ENCODE measurements at places on chromosomes 7 and 10. TPM values are rescaled to one million over a fixed set of nuclear protein-coding genes. Genes with fewer than 3 reads are reported as not detected.

The TRIM50 gene
- total RNA-seq, result not detected

- no peak for DNase-seq
Observed at GRCh38 chr10:37710831-37711616, 146.4 kb downstream of the ZNF248 start.

DNA sequence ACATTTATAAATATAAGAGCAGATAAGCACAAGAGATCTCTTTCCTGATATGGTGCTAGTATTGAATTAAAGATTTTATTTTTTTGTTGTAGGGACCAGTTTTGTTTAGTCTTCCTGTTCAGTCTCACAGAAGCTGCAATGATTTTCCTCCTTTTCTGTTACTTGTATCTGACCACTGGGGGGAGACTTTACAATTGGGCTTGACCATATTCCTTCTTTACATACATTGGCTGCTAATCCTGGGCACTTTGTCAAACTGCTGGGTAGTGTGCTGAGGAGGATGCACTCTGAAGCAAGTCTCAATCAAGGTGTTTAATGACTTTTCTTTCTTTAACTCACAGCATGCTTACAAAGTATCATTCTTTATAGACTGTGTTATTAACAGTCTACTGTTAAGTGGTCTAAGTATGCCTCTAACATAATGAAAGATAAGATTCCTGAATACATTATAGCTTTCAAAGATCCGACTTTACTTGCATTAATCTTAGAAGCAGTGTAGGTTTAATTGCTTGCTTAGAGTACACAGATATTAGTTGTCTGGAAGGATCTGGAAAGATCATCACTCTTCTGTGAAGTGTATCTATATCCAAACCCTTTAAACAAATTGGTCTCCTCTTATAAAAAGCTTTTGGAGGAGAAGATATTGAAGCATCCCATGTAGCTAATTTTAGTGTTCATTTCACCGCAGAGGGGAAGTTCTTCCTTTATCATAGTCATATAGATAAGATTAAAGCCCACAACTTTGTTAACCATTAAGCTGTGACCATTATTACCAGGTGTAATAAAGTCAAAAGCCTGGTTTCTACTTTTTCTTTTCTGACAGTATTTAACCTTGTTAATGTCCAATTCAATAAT is 3.1 kb downstream of the PALS2 start:
- peak; percentile 77 for DNase-seq

The GPAM gene
- total RNA-seq, result 13.1 TPM

- no peak for DNase-seq
Observed at GRCh38 chr10:119138346-119139306, 26.9 kb downstream of the SFXN4 start.

DNA sequence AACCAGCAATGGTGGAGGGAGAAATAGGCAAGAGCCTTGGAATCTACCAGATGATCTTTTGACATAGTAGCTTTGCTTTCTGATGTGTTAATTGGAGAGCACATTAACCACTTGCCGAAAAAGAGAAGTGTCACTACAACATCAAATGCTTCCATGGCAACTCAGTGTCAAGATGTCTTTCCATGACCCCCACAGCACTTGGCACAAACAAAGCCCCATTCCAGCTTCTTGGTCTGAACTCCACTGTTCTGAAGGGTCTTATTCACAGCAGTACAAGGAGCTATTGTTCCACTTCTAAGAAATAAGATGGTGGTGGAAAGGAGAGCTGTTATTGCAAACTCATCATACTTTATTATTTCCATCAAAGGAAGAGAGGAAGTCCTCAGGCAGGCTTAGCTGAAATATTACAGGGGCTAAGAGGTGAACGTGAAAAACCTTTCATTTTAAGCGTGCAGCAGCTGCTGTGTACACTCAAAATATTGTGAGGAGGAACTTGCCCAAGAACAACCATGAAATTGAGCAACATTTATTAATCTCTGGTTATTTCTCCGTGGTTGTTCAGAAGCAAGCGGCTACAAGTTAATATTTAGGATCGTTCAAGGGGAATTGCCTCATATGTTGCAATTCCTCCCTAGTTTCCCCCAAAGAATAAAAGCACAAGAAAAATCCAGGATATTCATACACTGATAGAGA is 354.8 kb upstream of the CELF2 start:
- DNase-seq, result no peak

The FBXL13 gene
- total RNA-seq, result 0.36 TPM

GRCh38 chr7:74294191-74294998 is 5.2 kb downstream of the CLIP2 start:
- DNase-seq, result no peak

GRCh38 chr7:52992479-52993162 is 42.8 kb upstream of the POM121L12 start:
- DNase-seq, result no peak

DNA sequence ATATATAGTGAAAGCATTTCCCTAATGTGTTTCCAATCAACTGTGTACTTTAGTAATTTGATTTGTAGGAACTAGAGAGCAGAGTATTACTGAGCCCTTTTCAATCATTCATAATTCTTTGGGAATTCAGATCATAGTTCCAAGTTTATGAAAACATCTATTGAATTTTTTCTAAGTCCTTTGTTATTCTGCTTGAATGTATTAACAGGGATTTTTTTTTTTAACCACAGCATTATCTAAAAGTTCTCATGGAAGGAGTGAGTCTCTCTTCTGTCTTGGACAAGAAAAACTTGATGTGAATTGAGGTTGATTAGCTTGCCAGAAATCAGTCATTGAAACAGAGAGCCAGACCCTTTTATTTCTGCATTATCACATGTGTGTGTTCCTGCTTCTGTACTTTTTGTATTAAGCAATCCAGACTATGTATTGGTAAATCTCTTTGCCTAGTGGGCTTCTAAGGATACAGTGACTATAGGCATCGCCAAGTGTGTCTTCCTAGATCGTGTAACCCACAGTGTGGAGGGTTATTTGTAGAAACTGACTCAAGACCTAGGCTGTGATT is 59.9 kb downstream of the BMPER start:
- DNase-seq, result peak; percentile 18

DNA sequence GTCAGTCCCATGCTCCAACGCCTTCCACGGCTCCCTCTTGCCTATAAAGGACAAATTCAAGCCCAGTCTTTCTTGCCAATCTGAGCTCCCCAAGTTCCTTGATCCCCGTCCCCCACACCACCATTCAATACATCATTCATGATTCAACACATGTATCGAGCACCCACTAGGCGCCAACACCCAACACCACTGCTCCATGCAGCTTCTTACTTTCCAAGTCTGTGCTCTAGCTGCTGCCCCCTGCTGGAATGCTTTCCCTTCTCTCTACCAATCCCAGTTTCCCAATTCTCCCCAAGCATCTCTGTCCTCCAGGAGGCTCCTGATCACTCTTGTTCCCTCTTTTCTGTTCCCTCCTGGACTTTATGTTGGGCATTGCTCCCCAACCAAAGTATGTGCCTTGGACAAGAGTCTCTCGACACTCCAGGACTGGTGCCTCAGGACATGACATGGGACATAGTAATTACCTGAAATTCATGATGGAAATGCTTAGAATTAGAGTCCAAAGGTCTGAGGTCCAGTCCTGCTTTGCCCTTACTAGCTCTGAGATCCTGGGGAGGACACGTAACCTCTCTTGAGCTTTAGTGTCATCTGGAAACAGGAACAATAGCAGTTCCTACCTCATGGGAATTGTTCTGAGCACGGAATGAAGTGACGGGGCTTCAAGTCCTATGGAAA is 172.7 kb downstream of the NEURL1 start:
- DNase-seq, result peak; percentile 31

The AGBL3 gene
- 0.28 TPM for total RNA-seq

DNA sequence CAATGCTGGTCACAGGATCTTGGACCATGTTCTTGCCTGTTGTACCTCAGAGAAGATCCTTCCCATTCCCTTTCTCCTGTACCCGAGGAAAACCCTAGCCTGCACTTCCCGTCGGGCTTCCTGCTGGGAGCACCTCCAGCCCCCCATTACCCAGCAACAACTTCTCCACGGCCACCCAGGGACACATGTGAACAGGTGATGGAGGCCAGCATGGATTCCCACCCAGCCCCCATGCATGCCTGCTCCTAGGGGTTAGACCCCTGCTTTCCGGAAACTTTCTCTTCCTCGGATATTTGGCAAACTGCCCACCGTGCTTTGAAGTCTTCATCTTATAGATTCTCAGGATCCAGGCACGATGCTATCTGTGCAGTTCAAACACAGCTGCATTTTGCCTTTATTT is 67.3 kb downstream of the CALML3 start:
- DNase-seq, result no peak

- peak; percentile 55 for DNase-seq
Observed at GRCh38 chr7:86469680-86470295, 173.9 kb upstream of the GRM3 start.
